Nasal cavity respiratory epithelium epithelial cell of viscerocranial mucosa (primary cell): ENCODE measurements at places on chromosomes 7 and 10. TPM values are rescaled to one million over a fixed set of nuclear protein-coding genes. Genes with fewer than 3 reads are reported as not detected.

Gene GATAD1
- 19.5 and 32.0 TPM in 2 replicates for total RNA-seq

Gene ABCB4
- not detected in 2 replicates for total RNA-seq

Gene CALML5
- 2.3 and 2.7 TPM in 2 replicates for total RNA-seq

Gene TEX47
- total RNA-seq: not detected in 2 replicates

Gene GJD4
- 0.07 TPM in 1 of 2 replicates, not detected in the other for total RNA-seq
